ENCODE measurements at places on chromosomes 6 and 20.

- no peak for DNase-seq
These were observed 34.7 kb upstream of the SCP2D1 start for GRCh38 chr20:18778690-18779392.

- no peak for DNase-seq
These were observed at the start of gene GNMT for GRCh38 chr6:42960243-42961019. TSS of gene GNMT (plus strand) at chr6:42960754. CDS start at chr6:42960768, 14 bp downstream.

DNA sequence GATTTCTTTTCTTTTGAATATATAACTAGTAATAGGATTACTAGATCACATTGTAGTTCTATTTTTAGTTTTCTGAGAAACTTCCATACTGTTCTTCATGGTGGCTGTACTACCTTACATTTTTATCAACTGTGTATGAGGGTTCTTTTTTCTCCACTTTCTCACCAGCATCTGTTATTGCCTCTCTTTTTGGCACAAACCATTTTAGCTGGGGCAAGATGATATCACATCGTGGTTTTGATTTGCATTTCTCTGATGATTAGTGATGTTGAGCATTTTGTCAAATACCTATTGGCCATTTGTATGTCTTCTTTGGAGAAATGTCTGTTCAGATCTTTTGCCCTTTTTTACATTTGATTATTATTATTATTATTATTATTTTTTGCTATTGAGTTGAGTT, 86.1 kb upstream of the TCF21 start:
- DNase-seq = no peak

DNA sequence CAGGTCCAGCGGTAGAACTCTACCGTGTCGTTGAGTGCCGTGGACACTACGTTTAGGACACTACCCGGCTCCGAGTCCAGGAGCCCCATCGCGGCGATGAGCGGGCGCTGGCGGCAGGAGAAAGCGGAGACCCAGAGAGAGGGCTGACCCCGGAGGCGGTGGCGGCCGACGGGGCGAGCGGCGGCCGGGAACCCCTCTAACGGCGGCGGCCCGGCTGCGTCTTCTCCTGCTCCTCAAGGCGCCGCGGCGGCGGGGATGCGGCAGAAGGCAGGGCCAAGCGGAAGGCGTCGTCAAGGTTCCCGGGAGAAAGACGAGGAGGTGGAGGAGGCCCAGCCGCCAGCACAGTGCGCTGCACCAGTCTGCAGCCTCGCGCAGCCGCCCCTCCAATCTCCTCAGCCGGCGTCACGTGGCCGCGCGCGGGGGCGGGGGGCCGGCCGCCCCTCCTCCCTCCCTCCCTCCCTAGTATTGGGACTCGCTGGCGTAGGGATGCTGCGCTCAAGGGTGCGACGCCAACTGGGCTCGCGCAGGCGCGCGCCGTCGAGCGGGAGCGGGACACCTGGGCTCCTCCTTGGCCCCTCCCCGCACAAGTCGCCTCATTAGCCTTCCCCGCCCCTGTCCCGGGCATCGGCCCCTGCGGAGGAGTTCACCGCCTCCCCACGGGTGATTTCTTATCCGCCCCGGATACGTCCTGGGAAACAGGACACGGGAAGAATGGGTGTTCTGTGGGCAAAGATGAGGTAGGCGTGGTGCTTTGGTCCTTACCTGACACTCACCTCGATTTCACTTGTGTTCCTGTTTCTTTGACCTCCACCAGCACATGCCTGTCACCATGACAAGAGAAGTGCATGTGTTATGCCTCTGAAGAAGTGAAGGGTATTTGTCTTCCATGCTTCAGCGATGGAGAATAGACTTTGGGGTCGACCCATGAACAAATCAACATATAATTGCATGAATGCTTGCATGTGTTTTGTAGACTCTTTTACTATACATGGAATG, at the start of gene ELOVL4:
Gene ELOVL4 (minus strand): TSS at position 363 of the 996 bp plus-strand sequence. CDS start 274 bp downstream, at position 89.
- peak; percentile 92 for DNase-seq

- no peak for DNase-seq
These were observed 18.0 kb downstream of the KLHL31 start for GRCh38 chr6:53647462-53648094.

- no peak for DNase-seq
These were observed 1003.7 kb downstream of the EPHA7 start for GRCh38 chr6:92415656-92416055.

DNA sequence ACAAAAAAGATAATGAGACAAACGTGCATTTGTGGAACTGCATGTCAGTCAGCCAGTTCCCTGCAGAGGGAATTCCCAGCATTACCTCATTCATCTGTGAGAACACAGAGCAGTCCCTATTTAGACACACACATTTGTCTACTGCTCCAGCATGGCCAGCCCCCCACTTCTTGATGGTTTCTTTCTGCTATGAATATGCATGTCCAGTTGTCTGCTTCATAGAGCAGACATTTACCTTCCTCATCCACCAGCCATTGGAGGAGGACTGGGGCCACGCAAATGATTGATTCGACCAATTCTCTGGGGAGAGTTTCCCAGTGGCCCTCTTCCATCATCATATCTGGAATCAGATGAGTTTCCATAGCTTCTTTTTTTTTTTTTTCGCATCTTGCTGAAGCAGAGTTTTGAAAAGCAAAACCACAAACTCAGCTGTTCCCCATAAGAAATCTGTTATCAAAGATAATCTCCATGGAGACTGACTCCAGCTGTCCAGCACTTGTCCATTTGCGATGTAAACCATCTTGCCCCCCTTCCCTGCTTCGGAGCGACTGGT, 11.8 kb downstream of the ENPP1 start:
- peak; percentile 28 for DNase-seq

GRCh38 chr6:139941826-139942225, 567.4 kb upstream of the CITED2 start:
- DNase-seq = no peak

- peak; percentile 39 for DNase-seq
These were observed 153.3 kb upstream of the SNX9 start for GRCh38 chr6:157669747-157670216.

DNA sequence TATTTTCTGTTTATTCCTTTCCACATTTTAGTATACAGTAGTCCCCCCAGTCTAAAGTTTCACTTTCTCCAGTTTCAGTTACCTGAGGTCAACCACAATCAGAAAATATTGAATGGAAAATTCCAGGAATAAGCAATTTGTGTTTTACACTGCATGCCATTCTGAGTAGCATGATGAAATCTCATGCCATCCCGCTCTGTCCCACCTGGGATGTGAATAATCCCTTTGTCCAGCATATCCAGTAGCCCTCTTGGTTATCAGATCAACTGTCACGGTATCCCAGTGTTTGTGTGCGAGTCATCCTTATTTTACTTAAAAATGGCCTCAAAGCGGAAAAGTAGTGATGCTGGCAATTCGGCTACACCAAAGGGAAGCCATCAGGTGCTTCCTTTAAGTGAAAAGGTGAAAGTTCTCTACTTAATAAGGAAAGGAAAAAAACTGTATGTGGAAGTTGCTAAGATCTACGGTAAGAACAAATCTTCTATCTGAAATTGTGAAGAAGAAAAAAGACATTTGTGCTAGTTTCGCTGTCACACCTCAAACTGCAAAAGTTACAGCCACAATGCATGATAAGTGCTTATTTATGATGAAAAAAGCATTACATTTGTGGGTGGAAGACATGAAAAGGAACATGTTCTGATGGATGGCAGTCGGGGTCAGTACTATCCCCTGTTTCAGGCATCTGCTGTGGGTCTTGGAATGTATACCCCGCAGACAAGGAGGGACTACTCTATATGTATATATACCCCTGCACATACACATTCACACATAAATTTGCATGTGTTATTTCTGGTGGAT, 11.3 kb downstream of the NOX3 start:
- DNase-seq = no peak

DNA sequence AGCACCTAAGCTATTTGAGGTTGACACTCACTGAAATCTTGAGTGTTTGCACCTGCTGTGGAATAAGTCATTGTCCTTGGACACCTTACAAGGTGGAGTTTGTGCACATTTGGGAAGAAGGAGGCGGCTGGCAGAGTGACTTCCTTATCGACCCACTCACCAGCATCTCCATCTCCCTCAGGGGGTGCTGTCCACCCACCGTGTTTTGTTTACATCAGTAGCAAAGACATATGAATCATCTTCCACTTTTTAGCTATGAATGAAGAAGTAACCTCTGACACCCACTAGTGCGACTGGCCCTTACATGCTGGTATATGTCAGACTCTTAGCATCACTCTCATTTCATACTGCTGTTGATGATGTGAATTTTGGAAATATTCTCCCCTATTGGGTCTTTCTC, 119.5 kb upstream of the SGK1 start:
- peak; percentile 22 for DNase-seq

GRCh38 chr20:62734881-62735280, 26.2 kb downstream of the NTSR1 start:
- DNase-seq = peak; percentile 86

DNA sequence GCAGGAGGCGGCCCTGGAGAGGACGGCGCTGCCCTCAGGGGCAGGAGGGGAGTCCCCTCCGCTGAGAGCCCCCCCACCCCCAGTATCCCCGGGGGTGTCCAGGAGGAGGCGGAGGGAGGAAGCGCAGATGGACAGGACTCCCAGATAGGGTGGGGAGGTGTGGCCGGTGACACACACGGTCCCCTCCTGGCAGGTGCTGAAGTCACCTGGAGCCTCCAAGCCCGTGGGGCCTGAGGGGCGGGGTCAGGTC, 1.4 kb downstream of the STMN3 start:
- DNase-seq = no peak

Measured in A673 (cell line).